ENCODE measurements at places on chromosomes 2 and 18.

GRCh38 chr2:85893428-85894258, 4.9 kb upstream of the ST3GAL5 start:
- DNase-seq: no peak

DNA sequence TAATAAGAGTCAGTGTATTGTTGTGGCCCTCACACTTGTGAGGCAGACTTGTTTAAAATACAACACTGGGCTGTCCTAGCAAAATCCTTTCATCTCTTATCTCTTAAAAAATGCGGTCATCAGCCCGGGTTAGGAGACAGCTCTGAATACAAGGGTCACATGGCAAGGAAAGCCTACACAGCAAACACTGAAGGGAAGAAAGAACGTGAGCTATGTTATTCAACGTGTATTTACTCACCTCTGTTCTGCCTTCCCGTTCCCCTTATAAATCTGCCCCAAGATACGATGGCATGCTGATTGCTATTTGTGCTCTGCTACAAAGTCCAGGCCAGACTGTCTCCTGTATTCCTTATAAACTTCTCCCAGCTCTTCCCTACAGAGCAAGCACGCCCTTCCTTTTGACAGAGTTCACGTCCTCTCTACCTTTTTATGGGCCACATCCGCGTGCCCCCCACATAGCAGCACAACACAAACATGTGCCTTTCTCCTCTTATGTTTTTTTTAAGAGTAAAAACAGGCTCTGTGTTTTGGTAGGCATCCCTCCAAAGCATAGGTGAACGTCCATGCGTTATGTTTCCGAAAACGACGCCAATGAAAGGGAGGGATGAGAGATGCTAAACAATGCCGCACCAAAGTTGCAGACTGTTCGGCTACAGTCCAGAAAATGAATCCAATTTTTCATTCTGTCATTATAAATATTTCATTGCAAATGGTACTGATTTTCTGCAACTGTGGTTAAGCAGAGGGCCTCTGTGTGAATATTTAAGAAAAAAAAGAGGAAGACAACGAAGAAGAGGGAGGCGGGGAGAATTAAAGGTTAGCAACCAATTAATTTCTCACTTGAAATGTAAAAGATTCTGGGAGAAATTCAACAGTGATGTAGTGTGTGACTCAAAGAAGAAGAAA, 274.7 kb downstream of the ZNF521 start:
- DNase-seq: no peak

DNA sequence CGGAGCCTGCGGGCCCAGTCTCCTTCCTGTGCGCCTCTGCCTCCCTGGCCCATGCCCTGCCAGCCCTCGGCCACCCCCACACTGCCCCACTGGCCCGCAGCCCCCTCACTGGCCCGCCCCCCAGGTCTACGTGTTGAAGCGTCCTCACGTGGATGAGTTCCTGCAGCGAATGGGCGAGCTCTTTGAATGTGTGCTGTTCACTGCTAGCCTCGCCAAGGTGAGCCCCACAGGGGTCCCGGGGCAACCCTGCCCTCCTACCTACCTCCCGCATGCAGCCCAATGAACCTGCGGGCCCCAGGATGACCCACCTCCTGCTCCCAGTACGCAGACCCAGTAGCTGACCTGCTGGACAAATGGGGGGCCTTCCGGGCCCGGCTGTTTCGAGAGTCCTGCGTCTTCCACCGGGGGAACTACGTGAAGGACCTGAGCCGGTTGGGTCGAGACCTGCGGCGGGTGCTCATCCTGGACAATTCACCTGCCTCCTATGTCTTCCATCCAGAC, 3.3 kb downstream of the CTDSP1 start:
- no peak for DNase-seq

- DNase-seq: no peak
These were observed 81.4 kb upstream of the MSH2 start for GRCh38 chr2:47321411-47322031.

GRCh38 chr2:10659898-10660568, 29.7 kb downstream of the NOL10 start:
- peak; percentile 69 for DNase-seq

DNA sequence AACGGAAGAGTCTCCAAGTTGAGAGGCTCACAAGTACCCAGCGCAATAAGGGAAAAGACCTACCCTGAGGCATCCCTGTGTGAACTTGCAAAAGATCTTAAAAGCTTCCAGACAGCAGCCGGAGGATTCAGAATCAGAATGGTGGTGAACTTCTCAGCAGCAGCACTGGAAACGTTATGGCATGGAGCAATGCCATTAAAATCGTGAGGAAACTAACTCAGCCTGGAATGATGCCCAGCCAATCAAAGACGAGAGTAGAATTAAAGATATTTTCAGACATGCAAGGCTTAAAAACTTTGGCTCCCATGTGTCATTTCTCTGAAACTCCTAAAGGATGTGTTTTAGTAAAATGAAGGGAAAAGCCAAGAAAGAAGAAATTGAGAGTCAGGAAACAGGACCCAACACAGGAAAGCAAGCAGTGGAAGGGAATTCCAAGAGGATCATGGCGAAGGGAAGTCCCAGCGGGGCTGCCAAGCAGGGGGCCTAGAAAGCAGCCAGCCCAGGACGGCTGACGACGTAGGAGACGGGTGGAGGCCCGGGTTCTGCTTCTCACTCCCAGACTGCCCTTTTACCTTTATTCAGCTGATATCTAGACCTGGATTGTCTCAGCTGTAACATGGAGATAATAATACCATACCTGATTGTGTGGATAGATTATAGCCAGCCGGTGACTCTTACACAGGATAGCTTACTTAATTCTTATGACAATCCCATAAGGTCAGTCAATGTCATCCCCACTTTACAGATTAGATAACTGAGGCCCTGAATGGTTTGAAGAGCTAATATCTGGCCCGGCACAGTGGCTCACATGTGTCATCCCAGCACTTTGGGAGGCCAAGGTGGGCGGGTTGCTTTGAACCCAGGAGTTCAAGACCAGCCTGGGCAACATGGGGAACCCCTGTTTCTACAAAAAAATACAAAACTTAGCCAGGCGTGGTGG, 92.8 kb downstream of the ASAP2 start:
- DNase-seq: peak; percentile 17
